CMK (cell line): ENCODE measurements at places on chromosomes 6 and 20.

DNA sequence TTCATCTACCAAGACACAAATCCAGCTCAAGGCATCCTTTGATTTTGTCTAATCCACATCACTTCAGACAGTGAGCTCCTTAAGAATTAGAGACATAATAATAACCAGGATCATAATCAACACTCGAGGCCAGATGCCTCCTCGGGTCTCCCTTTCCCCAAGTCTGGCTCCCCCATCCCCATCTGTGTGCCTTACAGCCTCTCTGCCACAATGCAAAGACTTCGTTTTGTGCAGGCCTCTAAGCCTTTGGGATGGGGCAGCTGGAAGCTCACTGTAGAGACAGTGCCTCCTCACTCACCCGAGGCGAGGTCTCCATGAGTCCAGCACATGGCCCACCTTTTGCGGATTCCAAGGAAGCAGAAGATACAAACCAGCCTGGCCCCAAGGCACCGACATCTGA, 30.3 kb downstream of the LRFN2 start:
- no peak for DNase-seq

DNA sequence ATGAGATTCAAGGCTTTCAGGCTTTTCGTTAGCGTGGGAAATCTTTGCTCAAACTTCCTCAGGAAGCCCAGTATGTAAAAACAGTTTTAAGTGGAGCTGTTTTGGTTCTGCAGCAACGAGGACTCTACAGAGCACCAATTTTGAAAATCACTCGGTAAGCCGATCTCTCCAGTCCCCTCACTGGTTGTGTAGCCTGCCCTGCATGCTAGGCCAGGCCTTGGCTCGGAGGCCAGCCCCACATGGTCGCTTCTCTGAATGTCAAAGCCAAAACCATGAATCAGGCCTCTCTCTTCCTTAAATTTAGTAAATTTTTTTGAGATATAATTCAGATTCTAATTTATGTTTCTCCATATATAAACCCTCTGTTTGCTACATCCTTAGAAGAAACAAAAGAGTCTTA, 108.0 kb downstream of the CHD6 start:
- no peak for DNase-seq

- DNase-seq, result no peak
These were observed 623.3 kb downstream of the CD109 start for GRCh38 chr6:74319292-74319691.

DNA sequence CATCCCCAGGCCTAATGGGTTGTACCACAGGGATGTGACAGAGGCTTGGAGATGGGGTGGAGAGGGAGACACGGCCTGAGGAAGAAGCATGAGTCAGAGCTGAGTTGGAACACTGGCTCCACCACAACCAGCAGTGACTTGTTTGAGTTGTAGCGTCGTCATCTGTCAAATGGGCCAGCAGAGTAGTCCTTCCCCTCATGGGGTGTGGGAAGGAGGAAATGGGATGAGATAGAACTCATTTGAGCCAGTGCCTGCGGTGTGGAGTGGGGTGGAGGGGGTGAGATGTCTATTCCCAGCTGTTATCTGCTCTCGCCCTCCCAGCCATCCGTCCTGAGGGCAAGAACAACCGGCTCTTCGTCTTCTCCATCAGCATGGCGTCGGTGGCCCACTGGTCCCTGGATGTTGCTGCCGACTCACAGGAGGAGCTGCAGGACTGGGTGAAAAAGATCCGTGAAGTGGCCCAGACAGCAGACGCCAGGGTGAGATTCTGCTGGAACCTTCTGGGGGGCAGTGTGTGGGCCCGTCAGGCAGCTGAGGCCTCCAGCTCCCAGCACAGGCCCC, 32.5 kb downstream of the PLCG1 start:
- no peak for DNase-seq

DNA sequence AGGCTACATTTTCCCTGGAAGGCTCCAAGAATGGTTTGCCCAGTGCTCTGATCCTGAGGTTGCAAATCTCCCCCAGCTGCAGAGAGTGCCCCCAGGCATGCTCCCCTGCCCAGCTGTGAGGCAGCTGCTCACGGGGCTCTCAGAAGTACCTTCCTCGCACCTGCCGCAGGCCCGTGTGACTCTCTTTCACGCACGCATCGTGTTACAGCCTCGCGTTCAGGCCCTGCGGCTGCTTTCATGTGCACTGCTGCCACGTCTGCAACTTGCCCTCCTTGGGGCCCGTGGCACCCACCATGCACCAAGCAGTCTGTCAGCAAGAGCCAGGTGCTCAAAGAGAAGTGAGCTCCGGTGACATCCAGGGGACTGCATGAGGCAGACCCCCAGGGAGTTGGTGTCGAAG, 28.6 kb upstream of the SPO11 start:
- no peak for DNase-seq

- no peak for DNase-seq
These were observed 8.0 kb upstream of the GATA5 start for GRCh38 chr20:62483613-62484458.

DNA sequence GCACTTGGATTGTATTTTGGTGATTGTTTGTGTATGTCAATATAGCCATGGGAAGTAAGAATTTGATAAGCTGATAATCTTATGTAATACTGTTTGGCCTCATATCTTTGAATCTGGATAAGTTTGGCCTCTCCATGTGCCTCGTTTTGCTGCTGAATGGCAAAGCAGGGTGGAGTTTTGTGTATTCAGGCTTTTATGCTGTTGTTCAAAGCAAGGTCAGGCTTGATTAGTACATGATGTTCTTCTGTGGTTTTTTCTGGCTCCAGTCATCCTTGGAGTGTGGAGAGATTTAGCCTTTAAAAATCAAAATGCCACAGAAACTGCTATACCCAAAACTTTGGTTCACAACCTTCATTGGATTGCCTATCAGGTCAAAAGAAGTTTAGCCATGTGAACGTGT, 728.9 kb upstream of the GJE1 start:
- DNase-seq, result no peak

GRCh38 chr20:46774236-46774635, 64.8 kb downstream of the SLC2A10 start:
- no peak for DNase-seq

- DNase-seq, result peak; percentile 3
These were observed 80.8 kb downstream of the RCAN2 start for GRCh38 chr6:46410334-46410953.
